ENCODE measurements at places on chromosomes 7 and 10. TPM values are rescaled to one million over a fixed set of nuclear protein-coding genes. Genes with fewer than 3 reads are reported as not detected.

Gene PDCD11
- total RNA-seq = 20.4 TPM

Gene SUGCT
- total RNA-seq = 2.7 TPM

Gene ZFYVE27
- total RNA-seq = 24.7 TPM

Gene GHRHR
- not detected for total RNA-seq

Gene KLHDC10
- 46.4 TPM for total RNA-seq

Gene PKD2L1
- total RNA-seq = not detected

Gene MACROH2A2
- not detected for total RNA-seq

GRCh38 chr7:110994028-110994967, 96.6 kb upstream of the LRRN3 start:
- DNase-seq = no peak

GRCh38 chr10:75803816-75804552, 372.6 kb downstream of the LRMDA start:
- DNase-seq = no peak

- no peak for DNase-seq
These were observed 90.8 kb upstream of the FGL2 start for GRCh38 chr7:77290425-77290824.

DNA sequence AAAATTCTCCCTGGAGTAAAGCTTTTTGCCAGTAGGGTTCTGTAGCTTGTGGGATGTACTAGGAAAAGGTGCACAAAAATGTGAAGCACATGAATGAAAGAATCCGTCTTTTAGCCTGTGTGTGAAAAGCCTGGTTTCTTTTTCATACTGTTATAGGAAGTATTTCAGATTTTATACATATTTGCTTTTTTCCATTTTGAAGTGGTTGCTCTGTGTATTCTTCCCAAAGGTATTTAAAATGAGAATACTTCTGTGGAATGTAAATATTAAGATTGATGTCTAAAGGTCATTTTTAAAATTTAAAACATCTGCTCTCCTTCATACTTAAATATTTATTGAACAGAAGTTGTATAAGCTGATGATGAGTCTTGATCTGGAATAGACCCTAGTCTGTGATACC, 96.8 kb downstream of the CDK14 start:
- DNase-seq = no peak

DNA sequence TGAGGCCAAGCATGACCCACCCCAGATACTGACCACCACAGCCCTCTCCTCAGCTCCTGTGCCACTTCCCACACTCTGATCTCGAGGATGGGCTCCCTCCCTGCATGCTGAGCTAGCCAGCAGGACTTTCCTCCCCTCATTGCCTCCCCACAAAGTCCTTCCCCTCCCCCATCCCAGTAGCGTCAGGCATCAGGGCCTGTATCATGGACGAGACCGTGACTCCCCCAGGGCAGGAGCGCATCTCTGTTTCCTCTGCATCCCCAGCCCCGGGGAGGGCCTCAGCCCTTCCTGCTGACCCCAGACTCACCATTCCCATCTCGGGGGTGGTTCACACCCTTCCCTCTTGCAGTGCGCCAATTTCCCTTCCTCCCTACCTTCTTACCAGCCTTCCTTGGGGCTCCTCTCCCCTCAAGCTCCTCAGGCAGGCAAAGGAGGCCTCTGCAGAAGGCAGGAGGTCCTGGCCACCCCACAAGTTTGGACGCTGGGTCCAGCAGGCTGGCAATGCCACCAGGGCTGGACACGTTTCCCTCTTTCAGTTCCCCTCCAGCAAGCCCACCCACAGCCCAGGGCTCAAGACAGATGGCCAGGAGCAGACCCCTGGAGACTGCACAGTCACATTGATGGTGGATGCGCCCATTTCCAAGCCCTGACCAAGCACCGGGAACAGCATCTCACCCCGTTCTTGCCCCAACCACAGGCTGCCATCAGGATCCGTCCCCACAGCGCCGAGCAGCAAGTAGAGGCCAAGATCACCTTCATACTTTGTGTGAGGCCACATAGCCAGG, 36.5 kb downstream of the GRID1 start:
- no peak for DNase-seq

- no peak for DNase-seq
These were observed 23.2 kb upstream of the BMPR1A start for GRCh38 chr10:86733260-86733671.

DNA sequence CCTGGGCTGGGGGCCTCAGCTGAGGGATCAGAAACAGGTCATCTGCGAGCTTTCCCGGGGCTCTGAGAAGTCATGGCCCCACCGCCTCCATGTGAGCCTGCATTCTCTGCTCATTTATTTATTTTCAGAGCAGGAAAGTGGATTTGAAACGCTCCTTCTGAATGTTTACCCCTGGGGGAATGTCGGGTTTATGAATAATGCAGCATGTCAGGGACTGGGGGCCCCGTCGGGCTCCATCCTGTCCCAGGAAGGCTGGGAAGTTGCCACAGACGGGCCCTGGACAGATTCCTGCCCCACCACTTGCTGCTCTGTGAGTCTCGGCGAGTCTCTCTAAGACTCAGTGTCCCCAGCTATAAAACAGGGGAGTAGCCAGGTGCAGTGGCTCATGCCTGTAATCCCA, 11.9 kb upstream of the GTF2IRD1 start:
- no peak for DNase-seq

GRCh38 chr10:89303161-89303560, 1.3 kb downstream of the IFIT2 start:
- no peak for DNase-seq

GRCh38 chr10:108556186-108556585, 1367.1 kb downstream of the XPNPEP1 start:
- DNase-seq = no peak

GRCh38 chr10:7526017-7526400, 115.2 kb upstream of the SFMBT2 start:
- DNase-seq = no peak

DNA sequence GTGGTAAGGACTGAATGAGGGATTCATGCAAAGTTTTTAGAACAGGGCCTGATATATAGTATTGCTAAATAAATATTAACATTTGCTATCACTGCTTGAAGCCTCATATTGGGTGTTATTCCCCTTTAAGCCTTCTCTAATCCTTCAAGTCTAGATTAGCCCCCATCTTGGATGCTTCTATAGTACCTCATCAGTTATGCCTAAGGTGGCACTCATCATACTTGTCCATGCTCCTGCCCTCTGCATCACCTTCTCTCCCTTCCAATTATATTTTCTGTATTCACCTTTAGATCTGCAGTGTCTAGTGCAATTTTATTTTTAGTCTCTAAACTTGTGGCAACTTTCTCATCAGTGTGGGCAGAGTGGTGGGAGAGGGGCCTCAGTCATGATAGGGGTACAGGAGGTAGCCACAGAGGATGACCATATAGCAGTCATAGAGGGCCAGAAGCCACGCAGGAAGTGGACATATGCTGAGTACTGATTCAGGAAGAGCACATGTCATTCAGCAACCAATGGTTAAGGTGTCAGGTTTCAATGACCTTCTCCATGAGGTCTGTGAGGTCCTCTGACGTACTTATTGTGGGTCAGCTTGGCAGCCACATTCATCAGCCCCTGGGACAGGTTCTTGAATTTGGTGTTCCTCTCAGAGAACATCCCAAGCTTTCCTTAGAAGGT, 2.5 kb downstream of the ENTPD1 start:
- no peak for DNase-seq

- no peak for DNase-seq
These were observed 590.9 kb upstream of the MGMT start for GRCh38 chr10:128875956-128876736.

GRCh38 chr7:6675807-6676405, 30.8 kb downstream of the ZNF12 start:
- DNase-seq = no peak

Measured in PC-9 (cell line).